ENCODE measurements at places on chromosomes 7 and 10.

DNA sequence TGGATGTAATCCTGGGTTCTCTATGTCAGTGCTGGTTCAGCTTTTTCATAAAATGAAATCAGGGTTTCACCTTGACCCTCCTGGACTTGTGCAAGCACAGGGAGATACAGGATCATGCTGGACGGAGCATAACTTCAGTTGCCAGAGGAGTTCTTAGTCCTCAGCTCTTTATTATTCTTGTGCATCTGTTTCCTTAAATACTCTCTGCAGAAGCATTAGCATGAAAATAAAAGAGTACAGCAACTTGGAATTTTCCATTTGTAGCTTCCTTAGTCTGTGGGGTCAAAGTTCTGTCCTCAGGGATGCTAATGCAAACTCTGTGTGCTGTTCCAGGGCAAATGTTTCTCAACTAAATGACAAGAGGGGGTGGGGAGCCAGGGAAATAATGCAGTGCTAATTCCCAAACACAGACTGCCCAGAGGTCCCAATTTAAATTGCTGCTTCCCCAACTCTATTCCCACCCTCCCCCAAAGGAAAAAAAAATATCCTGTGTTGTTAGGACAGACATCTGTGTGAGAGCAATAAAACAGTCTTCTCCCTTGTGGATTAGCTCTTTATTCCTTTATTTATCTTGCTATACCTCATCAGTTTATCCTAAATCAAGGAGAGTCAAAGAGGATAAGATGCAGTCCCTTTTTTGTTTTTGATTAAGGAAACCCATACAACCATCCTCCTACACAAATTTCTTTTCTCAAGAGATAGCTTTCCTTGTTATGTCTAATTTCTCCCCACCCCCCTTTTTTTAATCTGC lies 905.0 kb downstream of the LRMDA start:
- DNase-seq, result no peak

DNA sequence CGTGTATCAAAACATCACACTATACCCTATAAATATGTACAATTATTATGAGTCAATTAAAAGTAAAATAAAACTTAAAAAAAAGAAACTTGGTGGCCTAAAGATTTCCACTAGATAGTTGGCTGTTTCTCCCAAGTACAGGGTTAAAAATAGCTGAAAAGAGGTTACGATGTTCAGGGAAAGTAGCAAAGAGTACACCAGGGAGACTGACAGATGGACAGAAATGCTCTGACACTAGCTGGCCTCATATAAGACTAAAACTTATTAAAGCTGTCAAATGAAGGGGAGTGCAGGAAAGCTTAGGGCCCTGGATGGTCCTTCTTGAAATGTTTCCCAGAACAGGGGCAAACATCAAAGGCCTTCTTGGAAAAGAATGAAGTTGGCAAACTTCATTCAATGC lies 51.3 kb downstream of the TCAF1 start:
- DNase-seq, result no peak

GRCh38 chr7:36091874-36092176 lies 61.2 kb upstream of the EEPD1 start:
- DNase-seq, result peak; percentile 1

- DNase-seq, result no peak
These were observed 1157.3 kb downstream of the SORCS3 start for GRCh38 chr10:105798328-105798889.

GRCh38 chr7:132416395-132416794 lies 159.9 kb downstream of the PLXNA4 start:
- no peak for DNase-seq

DNA sequence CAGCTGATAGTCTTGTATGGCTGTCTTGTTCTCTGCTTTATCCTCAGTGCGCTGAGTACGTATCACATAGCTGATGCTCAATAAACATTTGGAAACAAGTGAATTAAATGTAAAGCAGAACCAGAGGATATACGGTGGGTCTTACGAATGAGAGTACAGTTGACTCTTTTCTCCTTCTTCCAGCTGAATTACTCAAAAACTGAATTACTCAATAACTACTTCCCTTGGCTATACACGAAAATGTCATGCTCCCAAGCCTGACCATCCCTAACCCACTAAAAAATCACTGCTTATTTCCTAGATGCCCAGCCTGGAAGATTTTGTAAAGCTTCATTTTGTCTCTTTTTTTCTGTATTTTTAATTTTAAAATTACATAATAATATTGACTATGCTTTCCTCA lies 3.2 kb upstream of the RSU1 start:
- DNase-seq, result no peak

All from gastrocnemius medialis (tissue), 4 donors.